ENCODE measurements at places on chromosomes 3 and 15.

GRCh38 chr3:111134302-111134701 is 62.7 kb downstream of the NECTIN3 start:
- no peak for DNase-seq

DNA sequence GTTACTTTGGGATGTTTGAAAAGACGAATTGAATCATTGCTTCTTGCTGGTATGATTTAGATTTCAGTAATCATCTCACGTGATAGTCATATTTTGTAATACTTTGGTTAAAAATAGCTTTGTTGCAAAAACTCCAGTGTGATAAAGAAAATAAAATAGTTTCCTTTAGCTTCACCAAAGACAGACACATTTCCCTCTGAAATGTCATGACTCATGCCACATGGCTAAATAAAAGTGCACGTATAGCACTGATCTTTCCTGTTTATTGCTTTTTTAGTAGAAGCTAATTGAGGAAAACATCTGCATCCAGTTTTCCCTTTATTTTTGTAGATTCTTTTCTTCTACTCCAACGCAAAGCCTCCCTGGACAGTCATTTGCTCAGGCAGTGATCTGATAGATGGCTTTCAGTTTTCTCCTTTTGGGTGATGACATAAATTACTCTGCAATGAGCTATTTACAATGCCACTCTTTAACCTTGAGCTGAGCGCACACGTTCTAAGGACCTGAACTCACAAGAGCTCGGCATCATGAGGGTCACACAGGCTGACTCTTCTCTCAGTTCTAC is 84.9 kb downstream of the ARNT2 start:
- DNase-seq, result no peak

DNA sequence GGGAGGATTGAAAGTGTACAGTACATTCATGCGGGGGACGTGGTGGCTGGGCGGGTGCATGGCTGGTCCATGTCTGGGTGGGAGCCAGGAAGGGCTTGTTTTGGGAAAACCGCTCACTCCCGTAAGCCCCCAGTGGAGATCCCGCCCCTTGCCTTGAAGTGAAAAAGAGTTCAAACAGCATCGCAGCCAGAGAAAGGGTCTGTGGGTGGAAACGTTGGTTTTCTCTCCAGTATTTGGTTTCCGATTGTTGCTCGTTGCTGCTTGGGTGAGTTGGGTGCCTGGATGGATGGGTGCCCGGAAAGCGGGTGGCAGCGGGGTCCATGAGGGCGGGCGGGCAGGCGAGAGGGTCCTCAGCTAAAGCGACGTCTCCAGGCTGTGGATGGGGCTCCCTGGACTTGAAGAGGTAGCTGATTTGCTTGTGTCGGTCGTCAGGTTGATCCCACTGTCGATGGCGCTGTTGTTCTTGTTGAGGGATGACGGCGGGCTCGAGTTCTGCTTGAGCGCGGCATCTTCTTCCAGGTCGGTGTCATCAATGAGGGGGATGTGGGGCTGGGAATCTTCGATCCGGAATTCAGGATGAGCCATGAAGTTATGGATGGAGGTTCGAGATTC is 7.7 kb upstream of the SEC13 start:
- DNase-seq, result no peak

- DNase-seq, result no peak
Measured at GRCh38 chr3:185880600-185880999, 55.8 kb upstream of the IGF2BP2 start.

DNA sequence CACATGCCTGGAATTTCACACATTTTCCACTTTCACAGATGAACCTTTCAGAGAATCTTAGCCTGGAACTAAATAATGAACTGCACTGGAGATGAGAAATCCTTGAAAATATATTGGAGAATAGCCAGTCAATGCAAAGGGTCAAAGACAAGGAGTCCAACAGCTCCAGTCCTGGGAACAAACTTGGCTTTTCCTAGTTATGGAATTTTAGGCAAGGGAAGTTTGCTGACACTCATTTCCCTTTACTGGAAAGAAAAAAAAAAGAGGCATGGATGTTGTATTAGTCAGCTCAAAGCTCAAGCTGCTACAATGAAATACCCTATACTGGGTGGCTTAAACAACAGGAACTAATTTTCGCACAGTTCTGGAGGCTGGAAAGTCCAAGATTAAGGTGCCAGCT is 690.8 kb upstream of the ARPP21 start:
- no peak for DNase-seq

DNA sequence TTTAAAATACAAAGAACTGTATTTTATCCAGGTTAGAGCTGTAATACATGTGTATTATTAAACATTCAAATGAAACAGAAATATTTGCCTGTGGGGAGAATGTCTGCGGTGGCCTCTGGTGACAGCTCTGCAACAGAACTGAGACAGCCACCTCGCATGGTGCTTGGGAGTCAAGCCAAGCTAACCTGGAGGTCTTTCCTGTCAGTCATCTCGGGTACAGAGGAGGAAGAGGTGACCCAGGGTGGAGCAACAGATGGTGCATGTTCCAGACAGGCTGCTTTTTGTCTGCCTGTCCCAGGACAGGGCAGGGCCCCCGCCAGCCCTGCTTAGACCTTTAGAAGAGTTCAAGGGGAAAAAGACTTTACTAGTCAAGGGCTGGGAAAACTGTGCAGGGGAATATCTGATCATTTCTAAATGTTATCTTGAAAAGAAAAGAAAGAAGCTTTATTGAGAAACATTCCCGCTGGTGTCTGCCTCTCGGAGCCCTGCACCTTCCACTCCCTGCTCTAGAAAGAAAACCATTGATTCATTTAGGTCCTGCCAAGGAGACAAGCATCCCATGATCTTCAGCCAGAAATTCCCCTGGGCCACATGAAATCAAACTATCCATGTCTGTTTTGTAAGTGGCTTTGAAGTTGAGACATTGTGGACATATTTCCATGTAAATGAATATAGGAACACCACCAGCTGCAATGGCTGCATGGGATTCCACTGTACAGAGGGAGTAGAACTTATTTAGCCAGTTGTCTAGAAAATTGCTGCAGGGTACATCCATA is 5.5 kb upstream of the NR2E3 start:
- no peak for DNase-seq

- DNase-seq, result no peak
Measured at GRCh38 chr3:27591312-27592210, 107.4 kb upstream of the SLC4A7 start.

DNA sequence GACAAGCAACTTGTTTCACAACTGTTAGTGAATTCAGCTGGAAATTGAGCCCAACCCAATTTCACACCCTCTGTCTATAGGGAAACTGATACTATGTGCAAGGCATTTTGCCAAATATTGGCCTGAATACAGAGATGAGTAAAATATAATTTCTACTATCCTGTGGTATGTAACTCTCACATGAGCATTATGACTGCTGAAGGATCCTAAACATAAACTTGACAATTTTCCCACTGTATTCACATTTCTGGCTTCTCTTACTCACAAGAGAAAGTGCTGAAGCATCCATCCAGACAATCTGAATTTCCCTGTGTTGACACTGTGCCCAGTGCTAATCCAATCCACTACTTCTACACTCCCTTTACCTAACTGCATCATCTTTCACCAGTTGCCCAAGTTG is 28.4 kb downstream of the SERPINI2 start:
- no peak for DNase-seq

GRCh38 chr3:23489300-23490158 is 286.4 kb downstream of the UBE2E2 start:
- no peak for DNase-seq
